Effector memory CD4-positive, alpha-beta T cell (primary cell): ENCODE measurements at places on chromosomes 7 and 10.

DNA sequence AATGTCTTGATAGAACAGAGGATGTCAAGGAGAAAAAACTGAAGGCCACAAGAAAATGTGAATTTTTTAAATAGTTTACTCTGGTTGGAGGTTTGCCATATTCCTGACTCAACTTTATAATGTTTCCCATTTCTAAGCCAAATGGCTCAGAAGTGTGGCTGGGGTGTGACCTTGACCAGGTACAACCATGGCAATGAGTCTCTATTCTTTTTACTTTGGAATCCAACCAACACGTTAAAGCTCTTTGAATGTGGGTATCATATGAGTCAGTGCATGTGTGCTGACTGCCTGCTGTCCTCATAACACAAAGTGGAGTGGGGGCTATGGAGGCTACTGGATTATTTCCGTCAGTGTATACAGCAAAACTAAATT, 33.5 kb upstream of the DLD start:
- no peak for DNase-seq
- peaks cover 32% of the 10 kb centered on the region for H3K4me1 ChIP-seq
- H3K36me3 ChIP-seq = no peaks in the 10 kb centered on the region
- no peaks in the 10 kb centered on the region for H3K27me3 ChIP-seq

DNA sequence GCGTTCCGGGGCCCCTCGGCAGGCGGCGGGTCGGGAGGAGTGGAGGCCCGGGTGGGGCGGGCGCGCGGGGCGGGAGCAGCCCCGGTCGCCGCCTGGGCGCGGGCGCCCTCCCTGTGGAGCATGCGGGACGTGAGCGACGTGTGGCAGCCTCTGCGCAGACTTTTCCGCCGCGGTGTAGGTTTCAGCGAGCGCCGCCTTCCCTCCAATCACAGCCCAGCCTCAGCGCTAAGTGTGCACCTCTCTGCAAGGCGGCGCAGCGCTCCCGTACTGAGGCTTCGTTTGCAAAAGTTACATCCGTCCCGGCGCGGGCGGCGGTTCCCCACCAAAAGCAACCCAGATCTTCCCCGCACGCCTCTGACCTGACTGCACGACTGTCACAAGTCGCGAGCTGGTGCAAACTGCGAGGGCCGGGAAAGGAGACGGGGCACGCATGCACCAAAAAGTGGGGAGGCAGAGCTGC, 1.2 kb upstream of the PFKFB3 start:
- H3K4me1 ChIP-seq = peaks cover 18% of the 10 kb centered on the region
- H3K4me3 ChIP-seq = peak overlapping the region; percentile 99
- H3K36me3 ChIP-seq = no peaks in the 10 kb centered on the region
- peak overlapping the region; percentile 52 for H3K27ac ChIP-seq
- DNase-seq = peak; percentile 72

DNA sequence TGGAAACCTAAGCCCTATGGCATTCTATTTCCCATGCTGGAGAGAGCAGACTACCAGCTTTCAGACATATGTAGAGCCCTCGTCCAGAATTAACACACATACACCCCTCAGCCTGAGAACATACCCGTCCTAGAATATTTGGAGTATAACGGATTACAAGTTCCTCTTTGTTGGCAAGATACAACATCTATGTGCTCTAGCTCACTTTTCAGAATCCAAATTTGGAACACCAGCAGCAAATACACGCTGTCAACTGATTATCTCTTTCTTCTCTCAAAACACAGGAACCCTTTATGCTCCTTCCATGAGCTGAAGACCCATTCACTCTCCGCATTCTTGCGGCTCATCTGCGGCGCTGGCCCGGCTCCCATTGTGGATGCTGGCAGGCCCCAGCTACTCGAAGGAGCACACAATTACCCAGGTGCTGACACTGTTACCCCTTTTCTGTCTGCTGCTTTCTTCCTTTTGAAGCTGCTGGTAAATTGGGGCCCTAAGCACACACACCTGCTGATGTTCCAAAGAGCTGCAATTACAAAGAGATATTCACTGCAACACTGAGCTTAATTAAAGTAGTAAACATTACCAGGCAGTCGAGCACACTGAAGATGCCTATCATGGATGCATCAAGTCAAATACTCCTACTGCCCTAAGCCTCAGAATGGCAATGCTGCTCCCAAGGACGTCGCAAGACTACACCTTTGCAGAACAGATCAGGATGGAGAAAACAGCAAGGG, 70.0 kb downstream of the VOPP1 start:
- no peak for DNase-seq
- no peak overlapping the region for H3K4me3 ChIP-seq
- H3K27me3 ChIP-seq = no peaks in the 10 kb centered on the region
- H3K36me3 ChIP-seq = peaks cover 25% of the 10 kb centered on the region

DNA sequence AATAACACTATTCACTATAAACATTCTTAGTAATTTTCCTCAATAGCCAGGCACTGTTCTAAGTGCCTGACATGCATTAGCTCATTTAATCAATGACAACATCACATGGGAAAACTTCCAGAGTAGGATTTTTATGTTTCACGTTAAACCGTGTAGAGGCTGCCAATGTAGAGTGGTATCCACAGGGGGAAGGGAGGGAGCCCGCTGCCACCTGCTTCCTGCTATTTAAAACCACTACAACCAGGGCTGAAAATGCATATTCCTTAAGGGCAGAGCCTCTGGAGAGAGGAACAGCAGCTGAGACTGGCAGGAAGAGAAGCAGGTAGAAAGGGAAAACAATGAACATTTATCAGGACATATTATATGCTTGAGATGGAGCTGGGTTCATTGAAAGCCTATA, 684.3 kb upstream of the AUTS2 start:
- H3K4me1 ChIP-seq = no peaks in the 10 kb centered on the region

- no peak overlapping the region for H3K4me3 ChIP-seq
- no peak overlapping the region for H3K27ac ChIP-seq
- no peaks in the 10 kb centered on the region for H3K27me3 ChIP-seq
Measured at GRCh38 chr7:101410743-101411507, 48.2 kb downstream of the COL26A1 start.
